ENCODE measurements at places on chromosomes 16 and 17.

GRCh38 chr16:17368951-17369350 lies 101.8 kb downstream of the XYLT1 start:
- DNase-seq = no peak

DNA sequence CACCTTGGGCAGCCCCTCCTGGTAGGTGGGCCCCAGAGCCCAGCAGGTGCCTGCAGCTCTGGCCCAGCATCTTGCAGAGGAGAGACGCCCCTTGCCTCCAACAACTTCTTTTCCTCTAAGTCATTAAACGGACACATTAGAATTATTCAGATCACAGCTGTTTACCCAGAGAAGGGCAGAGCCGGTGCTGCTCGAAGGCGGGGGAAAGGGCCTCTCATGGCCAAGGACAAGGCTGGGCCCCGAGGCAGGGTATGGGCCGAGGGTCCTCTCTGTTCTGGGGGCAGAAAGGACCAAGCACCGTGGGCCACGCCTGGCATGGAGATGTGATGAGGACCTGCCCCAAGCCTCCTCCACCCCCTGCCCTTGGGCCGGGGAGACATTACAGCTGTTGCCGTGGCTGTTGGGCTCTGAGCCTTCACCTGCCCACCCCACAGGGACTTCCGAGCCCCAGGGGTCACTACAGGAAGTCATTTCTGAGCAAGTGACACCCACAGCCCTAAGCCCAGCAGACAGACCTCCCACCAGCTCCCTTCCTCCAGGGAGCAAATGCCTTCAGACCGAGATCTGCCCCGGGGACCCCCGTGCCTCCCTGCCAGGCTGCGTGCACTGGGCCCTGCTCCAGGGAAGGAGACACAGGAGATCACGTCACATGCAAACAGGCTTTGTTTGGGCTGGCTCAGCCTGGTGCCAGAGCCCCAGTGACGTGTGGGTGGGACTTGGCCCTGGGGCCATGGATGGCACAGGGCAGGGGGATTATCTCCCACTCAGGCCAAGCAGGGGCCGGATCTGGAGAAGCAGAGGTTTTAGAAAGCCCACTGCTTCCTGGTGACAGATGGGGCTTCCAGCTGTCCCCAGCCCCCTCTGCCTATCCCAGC lies 699 bp upstream of the PVALEF start:
- peak; percentile 84 for DNase-seq

DNA sequence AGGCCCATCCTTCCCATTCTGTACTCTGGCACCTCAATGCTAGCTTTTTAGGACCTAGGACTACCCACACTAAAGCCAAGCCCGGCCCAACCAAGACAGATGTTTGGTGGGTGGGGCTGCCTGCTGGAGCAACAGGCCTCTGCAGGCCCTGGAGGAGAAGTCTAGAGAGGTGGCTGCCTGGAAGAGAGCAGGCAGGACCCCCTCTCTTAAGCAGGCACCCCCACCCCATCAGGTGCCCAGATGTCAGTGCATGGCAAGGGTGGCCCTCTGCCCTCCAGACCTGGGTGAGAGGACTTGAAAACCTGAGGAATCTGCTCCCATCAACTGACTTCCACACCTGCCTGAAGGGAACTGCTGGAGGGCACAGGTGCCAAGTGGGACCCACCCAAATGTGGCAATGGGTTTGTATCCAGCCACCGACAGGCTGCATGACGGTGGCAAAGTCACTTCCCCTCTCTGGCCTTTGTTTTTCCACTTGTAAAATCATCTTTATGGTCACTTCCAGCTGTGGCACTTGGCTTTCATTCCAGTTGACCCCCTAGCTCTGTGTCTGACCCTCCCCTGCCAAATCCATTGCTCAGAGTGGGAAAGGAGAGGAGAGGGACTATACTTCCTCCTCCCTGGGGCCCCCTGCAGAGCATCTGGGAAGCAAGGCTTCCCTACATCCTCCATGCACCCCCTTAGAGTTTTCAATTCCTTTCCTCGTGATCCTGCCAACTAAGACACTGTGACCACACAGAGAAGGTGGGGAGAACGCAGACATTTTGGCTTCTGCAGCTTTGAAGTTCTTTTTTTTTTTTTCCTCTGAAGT lies 1.7 kb upstream of the STAT5A start:
- no peak for DNase-seq

GRCh38 chr16:86165479-86165878 lies 266.5 kb downstream of the IRF8 start:
- no peak for DNase-seq

GRCh38 chr17:74043976-74044375 lies 159.5 kb upstream of the RPL38 start:
- DNase-seq = no peak

GRCh38 chr17:17021194-17021863 lies 20.9 kb upstream of the MPRIP start:
- DNase-seq = peak; percentile 72

DNA sequence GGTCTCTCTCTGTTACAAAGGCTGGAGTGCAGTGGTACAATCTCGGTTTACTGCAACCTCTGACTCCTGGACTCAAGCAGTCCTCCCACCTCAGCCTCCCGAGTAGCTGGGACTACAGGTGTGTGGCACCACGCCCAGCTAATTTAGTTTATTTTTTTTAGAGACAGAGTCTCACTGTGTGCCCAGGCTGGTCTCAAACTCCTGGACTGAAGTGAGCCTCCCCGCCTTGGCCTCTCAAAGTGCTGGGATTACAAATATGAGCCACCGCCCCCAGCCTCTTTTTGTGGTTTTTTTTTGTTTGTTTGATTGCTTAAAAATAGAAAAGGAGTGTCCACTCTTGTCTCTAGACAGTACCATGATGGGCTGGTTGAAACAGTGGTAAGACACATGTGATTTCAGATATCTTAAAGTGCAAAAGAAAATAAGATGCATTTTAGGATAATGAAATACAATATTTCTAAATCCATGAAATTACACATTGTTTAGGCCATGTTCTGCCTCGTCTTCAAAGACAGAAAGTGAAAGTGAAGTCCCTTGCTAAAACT lies 27.4 kb downstream of the KIAA0513 start:
- no peak for DNase-seq

- no peak for DNase-seq
Observed at GRCh38 chr17:81455387-81455786, 57.2 kb downstream of the ACTG1 start.

- no peak for DNase-seq
Observed at GRCh38 chr17:8935191-8935590, 30.3 kb downstream of the PIK3R5 start.

GRCh38 chr17:14306596-14306995 lies 5.7 kb downstream of the HS3ST3B1 start:
- no peak for DNase-seq

DNA sequence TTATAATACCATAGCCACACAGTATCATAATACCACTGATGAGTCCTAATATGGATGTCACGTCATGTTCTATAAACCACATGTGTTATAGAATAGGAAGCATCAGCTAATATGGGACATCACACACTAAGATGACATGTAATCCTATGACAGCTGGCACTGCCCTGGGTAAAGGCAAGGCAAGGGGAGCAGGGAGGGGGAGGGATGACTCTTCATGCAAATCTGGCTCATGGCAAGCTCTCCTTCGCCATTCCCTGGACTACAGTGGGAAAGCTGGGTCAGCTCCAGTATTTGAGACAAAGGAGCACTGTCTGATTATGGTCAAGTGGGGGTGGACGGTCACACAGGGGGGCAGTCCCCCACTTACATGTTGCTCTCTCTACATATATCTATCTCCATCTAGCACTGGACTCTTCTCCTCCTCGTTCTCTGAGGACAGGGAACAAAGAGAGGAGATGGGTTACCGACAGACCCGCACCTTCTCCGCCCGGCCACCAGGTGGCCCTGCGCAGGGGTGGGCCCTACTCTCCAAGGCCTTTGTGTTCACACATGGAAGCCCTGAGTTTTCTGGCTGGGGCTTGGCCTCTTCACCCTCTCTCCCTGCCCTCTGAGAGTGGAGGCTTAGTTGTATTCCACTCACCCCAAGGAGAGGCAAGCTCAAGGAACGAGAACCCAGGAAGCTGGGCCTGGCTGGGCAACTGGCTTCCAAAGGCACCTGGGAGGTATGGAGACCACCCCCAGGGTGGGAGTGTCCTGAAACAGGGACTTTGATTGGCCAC lies 23.4 kb upstream of the MPO start:
- DNase-seq = no peak

DNA sequence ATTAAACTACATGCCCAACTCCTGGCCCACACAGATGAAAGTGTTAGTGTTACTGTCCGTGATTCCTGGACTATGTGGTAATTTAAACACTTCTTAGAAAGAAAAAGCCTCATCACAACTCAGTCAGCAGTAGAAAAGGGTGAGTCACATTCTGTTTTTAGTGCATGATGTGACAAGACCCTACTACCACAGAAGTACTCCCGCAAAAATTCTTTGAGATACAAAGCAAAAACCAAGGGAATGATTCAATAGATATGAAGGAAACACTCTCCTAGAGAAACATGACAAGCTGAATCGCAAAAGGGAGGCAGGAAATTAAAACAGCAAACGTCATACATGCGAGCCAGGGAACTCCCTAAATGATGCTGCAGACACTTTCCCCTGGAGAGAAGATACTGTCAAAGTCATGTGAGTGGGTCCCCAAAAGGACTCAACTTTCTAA lies 14.4 kb downstream of the SNN start:
- no peak for DNase-seq

DNA sequence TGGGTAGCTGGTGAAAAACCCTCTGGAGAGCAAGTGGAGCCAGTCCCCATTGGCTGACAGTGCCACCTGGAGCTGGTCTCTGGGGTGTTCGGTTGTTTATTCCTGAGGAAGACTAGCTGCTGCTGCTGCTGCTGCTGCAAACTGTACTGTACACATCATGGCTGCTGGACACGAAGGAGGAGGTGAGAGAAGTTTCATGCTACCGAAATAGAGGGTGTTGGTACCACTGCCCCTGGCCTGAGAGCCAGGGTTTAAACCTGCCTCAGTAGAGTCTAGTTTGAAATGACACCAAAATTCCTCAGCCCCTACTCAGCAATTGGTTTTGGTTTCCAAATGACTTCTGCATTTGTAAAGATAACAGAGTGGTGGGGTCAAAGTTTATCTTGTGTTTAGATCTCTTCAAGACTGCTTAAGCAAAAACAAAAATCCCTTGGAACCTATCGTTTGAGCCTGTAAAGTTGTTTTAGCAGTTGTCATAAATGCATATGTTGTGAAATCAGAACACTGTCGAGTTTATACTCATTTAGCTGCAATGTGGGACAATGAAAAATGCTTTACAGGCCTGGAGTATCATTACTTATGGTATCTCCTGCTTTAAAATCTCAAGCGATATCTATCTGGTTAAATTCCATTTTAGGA lies 40.8 kb downstream of the CYB5B start:
- DNase-seq = no peak

GRCh38 chr16:23527961-23528643 lies 17.8 kb upstream of the GGA2 start:
- DNase-seq = no peak

DNA sequence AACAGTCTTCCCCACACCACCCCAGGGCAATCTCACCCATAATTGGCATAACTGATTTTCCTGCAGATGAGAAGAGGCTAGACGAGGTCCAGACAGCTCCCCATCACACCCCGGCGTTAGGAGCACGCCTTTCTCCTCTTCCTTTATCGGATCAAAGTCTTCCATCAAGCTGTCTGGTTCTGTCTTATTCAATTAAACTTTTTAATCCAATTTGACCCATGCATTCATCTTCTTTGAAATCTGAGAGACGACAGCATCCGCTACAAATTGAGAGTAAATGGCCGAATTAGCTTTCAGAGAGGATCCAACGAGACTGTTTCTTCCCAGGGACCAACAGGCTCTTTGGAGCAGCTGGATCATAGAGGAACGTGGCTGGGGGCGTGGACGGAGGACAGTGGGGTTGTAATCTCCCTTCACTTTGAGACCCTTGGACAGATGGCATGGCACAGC lies 44.4 kb upstream of the GPRC5B start:
- DNase-seq = no peak

DNA sequence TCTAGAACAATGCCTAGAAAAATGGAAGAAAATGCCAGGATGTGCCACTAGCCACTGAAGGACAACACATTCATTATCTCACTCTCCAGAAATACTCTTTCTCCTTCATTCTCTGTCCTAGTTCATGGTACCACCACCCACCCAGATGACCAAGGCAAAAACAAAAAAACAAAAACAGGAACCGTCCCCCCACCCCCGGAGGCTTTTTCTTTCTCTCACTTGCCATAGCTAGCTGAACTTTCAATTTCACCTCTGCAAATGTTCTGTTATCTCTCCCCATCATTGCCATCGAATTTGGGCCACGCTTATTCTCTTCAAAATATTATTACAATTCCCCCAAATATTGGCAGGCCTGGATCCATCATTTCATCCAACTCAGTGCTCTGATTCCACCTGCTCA lies 49.0 kb downstream of the SOX9 start:
- no peak for DNase-seq

- no peak for DNase-seq
Observed at GRCh38 chr16:67517661-67518423, 10.8 kb upstream of the RIPOR1 start.

DNA sequence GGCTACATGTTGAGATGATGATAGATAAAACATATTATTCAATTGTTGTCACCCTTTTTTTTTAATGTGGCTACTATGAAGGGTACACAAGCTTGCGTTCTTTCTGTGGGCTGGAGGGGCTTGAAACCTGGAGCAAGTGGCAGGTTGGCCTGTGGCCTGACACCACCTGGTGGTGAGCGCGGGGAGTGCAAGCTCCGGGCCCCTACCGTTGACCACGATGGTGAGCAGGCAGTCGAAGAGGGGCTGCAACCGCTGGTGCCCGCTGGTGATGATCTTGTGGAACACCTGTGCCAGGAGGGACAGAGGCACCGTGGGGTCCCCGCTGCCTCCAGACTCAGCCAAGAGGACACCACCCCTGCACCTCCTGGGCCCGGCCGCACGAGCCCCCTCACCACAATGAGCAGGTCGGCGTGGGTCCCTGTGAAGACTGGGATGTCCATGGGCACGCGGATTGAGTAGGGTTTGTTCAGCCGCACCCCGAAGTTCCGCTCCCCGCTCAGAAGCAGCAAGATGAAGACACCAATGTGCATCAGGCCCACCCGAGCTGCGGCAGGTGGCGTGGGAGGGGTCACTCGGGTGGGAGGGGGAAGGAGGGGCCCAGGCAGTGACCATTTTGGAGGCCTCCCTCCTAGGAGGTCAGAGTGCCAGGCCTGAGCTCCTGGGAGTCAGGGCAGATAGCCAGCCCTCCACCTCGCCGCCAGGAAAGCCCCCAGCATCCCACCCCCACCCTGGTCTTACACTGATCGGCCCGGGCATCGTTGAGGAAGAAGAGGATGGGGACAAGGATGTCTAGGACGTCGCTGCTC lies 14.4 kb downstream of the HID1 start:
- DNase-seq = peak; percentile 60

DNA sequence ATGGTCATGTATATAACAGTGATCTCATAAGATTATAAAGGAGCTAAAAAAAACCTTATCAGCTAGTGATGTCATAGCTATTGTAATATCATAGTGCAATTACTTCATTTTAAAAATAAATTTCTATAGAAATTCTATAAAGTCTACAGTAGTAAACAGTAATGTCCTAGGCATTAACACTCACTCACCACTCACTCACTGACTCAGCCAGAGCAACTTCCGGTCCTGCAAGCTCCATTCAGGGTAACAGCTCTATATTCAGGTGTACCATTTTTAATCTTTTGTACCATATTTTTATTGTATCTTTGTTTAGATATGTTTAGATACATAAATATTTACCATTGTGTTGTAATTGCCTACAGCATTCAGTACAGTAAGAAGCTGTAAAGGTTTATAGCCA lies 524.4 kb upstream of the CDH5 start:
- DNase-seq = no peak
